Posterior vena cava (tissue), 2 donors: ENCODE measurements at places on chromosomes 1 and 21. TPM values are rescaled to one million over a fixed set of nuclear protein-coding genes. Genes with fewer than 3 reads are reported as not detected.

- DNase-seq = no peak
These were observed 9.4 kb upstream of the KCNC4 start for GRCh38 chr1:110200666-110201065.

GRCh38 chr1:75237316-75237715 is 103.1 kb downstream of the LHX8 start:
- no peak for DNase-seq

Gene ETV3
- total RNA-seq = 28.1 TPM

Gene L1TD1
- total RNA-seq = 0.48 TPM

DNA sequence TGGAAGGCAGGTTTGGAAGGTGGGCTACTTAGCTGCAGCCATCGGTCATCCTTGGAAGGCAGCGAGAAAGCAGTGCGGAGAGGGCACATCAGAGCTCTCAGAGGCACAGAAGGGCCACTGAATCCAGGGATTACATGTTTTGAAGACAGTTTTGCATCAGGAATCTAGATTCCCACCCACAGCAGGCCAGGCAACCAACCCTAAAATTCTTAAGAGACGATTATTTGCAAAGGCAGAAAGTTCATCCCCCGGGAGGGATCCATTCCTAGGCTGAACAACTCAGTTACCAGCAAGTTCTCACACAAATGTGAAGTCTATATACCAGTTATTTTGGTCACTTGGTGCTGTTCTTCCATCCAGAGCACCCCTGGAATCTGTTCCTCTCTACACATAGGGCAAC is 457.3 kb upstream of the VAMP3 start:
- DNase-seq = no peak

DNA sequence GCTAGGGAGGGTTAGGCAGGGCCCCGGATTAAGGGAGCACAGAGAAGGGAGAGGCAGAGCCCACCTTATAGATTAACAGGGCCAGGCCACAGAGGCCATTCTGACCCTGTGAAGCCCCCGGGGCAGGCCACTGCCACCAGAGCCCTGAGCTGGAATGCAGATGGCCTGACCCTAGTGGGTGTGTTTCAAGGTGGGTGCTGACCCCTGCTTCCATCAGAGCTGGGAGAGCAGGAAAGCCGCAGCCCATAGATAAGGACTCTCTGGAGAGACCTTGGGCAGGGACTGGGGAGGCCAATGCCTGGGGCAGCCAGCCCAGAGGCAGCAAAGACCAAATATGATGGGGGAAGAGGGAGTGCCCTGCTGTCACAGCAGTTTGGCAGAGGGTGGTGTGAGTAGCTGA is 35.9 kb downstream of the NCMAP start:
- no peak for DNase-seq

DNA sequence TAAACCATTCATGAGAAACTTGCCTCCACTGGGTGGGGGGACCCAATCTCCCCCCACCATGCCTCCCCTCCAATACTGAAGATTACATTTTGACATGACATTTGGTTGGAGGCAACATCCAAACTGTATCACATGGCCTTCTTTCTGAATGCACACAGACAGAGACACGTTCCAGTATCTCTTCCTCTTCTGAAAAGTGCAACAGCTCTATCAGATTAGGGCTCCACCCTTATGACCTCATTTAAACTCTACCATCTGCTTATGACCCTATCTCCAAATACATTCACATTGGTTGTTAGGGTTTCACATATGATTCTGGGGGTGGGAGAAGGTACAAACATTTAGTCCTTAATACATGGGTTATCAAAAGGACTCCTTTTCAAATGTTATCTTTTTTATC is 481.8 kb upstream of the NFIA start:
- DNase-seq = no peak

Gene S100A16
- 67.0 TPM for total RNA-seq

DNA sequence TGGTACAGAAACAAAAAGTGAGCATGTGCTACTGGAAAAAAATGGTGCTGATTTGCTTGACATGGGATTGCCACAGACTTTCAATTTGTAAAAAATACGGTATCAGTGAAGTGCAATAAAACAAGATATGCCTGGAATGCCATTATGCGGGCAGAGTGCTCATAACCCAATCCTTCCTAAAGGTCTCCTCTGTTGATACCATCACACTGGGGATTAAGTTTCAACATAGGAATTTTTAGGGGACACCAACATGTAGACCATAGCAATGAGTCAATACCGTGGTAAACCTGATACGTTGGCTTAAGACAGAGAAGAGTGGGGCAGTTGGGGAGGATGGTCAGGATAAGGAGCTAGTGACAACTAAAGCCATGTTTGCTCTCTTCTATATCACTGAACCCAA is 20.5 kb downstream of the MX1 start:
- no peak for DNase-seq

GRCh38 chr1:66693856-66694255 is 58.4 kb upstream of the DYNLT5 start:
- no peak for DNase-seq

- no peak for DNase-seq
These were observed 185.6 kb downstream of the CLEC20A start for GRCh38 chr1:178311164-178311563.

Gene ELF3
- 0.48 TPM for total RNA-seq

DNA sequence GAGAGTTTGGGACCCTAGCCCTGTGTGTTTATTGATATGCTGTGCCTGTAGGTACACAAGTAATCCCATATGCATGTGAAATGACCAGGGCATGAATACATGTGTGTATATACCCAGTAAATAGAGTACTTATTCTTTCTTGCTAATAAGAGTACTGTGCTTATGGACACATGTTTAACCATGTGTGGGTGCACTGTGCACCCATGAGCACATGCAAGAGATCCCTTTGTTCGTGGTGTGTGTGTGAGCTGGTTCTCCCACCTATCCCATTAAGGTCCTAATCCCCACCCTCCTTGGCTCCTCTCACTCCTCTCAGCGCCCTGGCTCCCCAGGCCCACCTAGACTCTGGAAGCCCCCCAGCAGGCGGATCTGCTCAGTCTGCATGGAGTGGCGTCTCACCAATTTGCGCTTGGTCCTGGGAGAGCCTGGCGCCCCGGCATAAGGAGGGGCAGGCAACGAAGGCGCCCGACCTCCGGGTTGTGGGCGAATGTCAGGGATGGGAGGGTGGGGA is 2.2 kb upstream of the LIX1L start:
- DNase-seq = no peak

Gene IGSF3
- total RNA-seq = 3.0 TPM

GRCh38 chr21:35635261-35635660 is 425.1 kb downstream of the SETD4 start:
- no peak for DNase-seq

DNA sequence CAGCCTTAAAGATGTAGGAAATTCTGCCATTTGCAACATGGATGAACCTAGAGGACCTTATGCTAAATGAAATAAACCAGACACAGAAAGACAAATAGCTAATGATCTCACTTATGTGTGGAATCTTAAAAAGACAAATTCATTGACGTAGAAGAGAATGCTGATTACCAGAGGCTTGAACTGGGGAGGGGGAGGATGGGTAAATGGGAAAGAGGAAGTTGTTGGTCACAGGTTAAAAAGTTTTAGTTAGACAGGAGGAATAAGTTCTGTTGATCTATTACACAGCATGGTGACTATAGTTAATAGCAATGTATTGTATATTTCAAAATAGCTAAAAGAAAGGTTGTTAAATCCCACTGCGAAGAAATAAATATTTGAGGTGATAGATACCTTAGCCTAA is 62.8 kb downstream of the PKN2 start:
- DNase-seq = no peak

Gene KRTAP11-1
- not detected for total RNA-seq

Gene G0S2
- total RNA-seq = 12.5 TPM

DNA sequence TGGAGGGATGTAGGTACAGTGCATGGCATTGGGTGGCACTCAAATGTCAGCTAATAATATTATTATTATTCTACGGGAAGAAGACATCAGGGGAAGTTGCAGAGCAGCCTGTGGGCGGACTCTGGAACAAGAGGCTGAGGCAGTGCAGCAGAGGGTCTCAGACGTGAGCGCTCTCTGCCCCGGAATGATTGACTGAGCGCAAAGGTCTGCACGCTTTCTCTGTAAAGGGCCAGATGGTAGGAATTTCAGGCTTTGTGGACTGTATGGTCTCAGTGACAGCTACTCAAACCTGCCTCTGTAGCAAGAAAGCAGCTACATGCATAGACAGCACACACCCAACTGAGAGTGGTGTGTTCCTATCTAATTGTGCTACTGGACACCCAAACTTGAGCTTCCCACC is 29.6 kb upstream of the VPS13D start:
- DNase-seq = no peak

Gene OR2L3
- total RNA-seq = not detected

- DNase-seq = no peak
These were observed 48.1 kb upstream of the MPC2 start for GRCh38 chr1:167984886-167985489.

DNA sequence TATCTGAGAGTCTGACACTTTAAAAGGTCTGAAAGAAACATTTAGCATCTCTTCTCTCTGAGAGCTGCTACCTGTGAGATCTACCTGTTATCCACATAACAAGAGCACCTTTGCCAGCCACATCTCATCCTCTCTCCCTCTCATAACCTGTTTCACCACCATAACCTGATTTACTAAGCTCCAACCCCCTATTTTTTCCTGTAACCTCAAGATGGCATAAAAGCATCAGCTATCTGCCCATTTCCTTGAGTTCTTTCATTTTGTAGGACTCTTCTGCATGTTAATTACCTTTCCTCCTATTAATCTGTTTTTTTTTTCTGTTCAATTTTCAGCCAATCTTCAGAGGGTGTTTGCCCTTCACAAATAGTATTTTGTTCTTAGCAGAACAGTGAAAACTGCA is 136.5 kb upstream of the KCNK1 start:
- no peak for DNase-seq

- DNase-seq = no peak
These were observed 115.5 kb downstream of the SYF2 start for GRCh38 chr1:25116832-25117231.

DNA sequence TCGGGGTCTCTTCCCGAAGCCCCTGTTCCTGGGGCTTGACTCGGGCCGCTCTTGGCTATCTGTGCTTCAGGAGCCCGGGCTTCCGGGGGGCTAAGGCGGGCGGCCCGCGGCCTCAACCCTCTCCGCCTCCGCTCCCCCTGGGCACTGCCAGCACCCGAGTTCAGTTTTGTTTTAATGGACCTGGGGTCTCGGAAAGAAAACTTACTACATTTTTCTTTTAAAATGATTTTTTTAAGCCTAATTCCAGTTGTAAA is 158.7 kb downstream of the RUNX1 start:
- DNase-seq = no peak

- no peak for DNase-seq
These were observed 10.0 kb upstream of the PDPN start for GRCh38 chr1:13573586-13573985.

Gene LAX1
- total RNA-seq = 0.83 TPM

GRCh38 chr1:172547071-172547470 is 14.1 kb downstream of the SUCO start:
- DNase-seq = no peak

Gene FCRL4
- total RNA-seq = not detected

GRCh38 chr1:32775640-32776337 is 41.4 kb downstream of the YARS1 start:
- peak; percentile 58 for DNase-seq

DNA sequence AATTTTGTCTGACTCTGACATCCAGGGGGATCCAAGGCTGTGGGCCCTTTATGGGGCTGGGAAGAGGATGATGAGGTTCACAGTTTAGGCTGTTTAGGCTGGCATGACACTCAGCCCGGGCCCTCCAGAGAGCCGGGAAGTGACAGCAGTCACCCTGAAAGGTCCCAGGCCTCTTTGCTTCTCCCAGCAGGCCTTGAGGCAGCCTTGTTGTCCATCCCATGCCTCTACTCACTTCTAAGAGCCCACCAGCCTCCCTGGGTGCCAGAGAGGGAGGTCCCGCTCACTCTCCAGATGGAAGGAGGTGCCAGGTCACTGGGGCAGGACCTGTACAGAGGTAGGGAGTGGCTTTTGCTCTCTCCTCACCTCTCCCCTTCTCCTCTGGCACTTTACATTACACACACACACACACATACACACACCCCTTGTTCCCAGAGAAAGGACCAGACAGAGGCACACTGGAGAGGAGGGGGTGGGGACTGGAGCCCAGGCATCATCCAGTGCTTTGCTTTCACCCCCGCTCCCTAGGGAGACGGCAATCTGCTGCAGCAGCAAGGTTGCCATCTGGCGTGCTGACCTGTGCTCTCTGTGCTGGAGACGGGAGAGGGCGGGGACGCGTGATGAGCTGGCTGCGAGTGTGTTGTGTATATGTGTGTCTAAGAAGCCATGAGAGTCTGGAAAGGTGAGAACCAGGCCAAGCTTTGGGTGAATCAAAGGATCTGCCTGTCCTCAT is 4.6 kb downstream of the KLHDC8A start:
- peak; percentile 69 for DNase-seq

Gene KRTAP10-7
- not detected for total RNA-seq

Gene VANGL2
- total RNA-seq = 2.4 TPM

GRCh38 chr1:109527098-109527811 is 12.4 kb upstream of the GPR61 start:
- DNase-seq = no peak

- no peak for DNase-seq
These were observed 2.3 kb upstream of the CELA2A start for GRCh38 chr1:15454256-15454655.

- DNase-seq = no peak
These were observed 11.9 kb downstream of the PRRX1 start for GRCh38 chr1:170675865-170676264.

Gene KLHDC9
- 4.2 TPM for total RNA-seq

DNA sequence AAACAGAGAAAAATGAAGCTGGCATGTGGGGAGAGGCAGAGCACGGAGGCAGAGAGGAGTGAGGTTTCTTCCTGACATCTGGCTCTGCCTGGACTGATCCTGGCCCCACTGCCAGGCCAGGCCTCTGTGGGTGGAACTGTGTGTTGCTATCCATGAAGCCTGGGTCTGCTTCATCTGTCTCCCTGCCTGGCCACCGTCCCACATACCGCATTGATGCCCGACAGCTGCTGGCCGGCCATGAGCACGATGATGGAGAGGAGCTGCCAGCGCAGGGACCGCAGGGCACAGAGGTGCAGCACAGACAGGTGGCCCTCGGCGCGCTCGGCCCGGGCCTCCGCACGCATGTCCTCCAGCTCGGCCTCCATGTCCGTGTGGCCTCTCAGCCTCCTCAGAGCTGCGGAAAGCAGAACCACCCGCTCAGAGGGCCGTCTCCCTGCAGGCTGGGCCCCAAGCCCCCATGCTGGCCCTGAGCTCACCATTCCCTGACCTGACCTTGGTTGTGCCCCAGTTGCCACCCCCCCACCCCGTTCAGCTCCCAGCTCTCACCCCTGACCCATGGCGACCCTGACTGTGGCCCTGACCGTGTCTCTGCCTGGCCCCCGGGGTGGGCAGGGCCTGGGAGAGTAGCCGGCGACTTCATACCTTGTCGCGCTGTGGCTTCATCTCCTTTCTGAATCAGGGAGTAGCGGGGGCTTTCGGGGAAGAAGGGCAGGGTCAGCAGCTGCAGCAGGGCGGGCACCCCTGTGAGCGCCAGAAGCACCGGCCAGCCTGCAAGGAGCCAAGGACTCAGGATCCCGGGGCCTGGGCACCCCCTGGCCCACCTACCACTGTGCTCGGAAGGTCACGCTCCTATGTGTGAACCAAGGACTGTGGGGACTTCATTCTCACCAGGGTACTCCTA is 11.5 kb downstream of the SLC2A7 start:
- no peak for DNase-seq

Gene CFHR3
- total RNA-seq = 0.79 TPM

- DNase-seq = no peak
These were observed 212.0 kb upstream of the RRP15 start for GRCh38 chr1:218073062-218073461.

Gene RUNX1
- 59.3 TPM for total RNA-seq

- DNase-seq = no peak
These were observed 24.4 kb upstream of the FGGY start for GRCh38 chr1:59272507-59272906.
